ENCODE measurements at places on chromosomes 3 and 15.

DNA sequence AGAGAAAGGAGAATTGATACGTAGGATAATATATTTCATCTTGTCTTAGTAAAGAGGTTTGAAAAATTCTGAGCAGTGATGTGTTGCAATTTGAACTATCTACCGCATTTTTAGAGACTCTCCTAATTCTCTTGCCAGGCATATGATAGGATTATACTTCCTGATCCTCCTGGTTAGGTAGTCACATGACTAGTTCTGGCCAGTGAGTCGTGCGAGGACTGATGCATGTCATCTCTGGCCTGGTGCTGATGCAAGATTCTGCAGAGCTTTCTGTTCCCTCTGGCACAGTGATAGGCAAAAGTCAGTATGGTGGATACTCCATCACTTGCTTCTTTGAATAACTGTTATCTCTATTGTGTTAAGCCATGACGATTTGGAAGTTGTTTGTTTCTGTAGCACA is 277.6 kb upstream of the NAALADL2 start:
- no peak for DNase-seq

DNA sequence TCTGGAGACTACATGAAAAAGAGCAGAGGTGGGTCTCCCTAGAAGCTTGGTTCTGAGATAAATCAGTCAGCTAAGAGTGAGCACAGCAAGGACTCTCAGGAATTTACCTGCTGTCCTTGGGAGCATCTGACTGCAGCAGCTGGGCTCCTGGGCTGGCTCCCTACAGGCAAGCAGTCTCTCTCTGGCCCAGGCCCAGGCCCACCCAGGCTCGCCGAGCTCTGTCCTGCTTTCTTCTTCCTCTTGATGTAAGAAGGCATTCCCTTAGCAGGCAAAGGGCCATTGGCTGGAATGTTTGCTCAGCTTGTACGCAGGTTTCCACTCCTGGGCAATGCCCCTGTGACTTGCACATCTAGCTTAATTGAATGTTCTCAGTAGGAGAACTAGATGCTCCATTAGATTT is 4.3 kb upstream of the RBP2 start:
- DNase-seq = no peak

DNA sequence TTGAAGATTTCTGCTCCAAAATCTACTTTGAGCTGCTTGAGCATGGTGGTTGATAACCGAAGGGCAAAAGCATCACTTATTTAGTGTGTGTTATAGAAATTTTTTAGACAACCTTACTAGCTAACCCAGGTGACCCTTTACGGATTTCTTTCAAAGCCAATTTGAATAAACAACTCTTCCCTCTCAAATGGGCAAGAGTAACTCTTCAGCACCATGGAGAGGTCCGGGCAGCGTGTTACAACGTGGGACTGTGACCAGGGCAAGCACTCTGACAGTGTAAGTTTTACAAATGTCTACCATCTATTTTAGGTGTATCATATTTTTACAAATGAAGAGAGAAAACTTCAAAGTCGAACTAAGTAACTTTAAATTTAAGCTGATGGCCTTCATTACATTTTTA is 471.8 kb downstream of the MFSD1 start:
- DNase-seq = no peak

GRCh38 chr3:4981294-4981664 is 2.0 kb downstream of the BHLHE40 start:
- DNase-seq = no peak

DNA sequence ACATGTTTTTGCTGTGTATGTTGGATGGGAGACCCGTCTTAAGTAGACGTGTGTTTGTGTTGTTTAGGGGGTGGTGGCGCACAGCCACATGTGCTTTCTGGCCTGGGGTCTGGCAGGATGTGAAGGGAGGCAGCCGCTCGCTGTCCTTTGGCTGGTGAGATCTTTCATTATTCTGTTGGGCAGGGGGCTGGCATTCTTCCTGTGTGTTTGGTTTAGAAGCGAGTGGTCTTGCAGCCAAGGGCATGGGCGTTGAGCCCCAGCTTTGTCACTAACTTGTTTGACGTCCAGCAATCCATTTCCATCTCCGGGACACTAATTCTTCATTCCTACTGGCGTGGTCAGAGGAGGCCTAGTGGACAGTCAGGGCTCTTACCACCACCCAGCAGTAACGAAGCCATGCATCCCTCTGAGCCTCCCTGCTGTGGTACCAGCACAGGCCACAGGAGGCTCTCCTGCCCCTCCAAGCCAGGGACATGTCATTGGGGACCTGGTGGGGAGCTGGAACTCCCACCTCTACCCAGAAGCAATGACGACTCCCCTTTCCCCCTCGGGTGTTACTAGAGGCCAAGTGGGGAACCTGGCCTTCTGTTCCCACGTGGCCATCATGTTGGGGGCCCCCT is 10.7 kb downstream of the THSD4 start:
- DNase-seq = no peak

- no peak for DNase-seq
Observed at GRCh38 chr3:187567661-187568121, 102.5 kb downstream of the SST start.

DNA sequence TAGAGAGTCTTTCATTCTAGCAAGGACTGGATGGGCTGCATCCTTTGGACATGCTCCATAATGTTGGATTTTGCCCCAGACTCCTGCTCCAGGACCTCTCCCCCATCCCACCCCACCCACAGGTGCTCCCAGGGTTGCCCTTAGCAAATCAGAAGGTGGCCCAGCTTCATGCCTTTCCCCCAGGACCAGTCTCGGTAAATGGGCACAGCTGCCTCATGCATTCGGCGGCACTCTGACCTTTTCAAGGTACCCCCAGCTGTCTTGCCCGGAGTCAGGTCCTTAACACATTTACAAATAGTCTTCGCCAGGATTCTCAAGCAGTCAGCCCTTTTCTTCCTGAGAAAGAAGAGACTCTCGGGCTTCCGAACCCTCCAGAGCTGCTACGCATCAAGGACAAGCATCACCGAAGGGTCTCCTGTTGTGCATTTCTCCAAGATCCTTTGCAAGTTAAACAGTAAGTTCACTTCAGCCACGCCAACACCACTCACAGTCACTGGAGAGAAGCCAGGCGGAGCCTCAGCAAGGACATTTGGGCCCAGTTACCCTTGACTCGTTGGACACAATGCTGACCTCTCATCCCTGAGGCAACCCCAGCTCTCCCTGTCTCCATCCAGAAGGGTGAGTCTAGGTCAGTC is 287.8 kb downstream of the FAM43A start:
- DNase-seq = no peak

GRCh38 chr3:43893727-43894126 is 203.0 kb downstream of the ABHD5 start:
- DNase-seq = peak; percentile 27

GRCh38 chr3:113501597-113501996 is 13.4 kb downstream of the SPICE1 start:
- no peak for DNase-seq

- no peak for DNase-seq
Observed at GRCh38 chr3:114214542-114215341, 22.6 kb downstream of the ZNF80 start.

GRCh38 chr3:183845608-183846288 is 20.4 kb upstream of the MAP6D1 start:
- no peak for DNase-seq

GRCh38 chr15:60777558-60777957 is 298.6 kb upstream of the ICE2 start:
- no peak for DNase-seq

Measured in NCI-H1930 (cell line).